PC-9 (cell line): ENCODE measurements at places on chromosomes 3 and 15. TPM values are rescaled to one million over a fixed set of nuclear protein-coding genes. Genes with fewer than 3 reads are reported as not detected.

DNA sequence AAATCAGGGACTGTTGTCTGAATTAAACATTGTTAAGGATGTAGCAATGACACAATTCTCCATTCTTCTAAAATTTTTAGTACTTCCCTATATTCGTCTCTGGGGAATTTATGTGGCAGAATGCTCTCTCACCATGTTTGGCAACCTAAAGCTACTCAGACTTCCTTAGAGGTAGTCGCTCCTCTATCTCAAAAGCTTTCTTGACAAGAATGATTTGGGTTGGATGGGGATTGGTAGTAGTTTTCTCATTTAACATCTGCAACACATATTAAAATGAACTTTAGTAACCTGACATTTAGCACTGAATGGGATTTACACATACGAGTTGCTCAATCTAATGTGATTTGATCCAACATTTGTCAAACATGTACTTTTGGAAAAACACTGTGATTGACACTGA lies 233.3 kb downstream of the RBMS3 start:
- H3K36me3 ChIP-seq, result no peaks in the 10 kb centered on the region
- DNase-seq, result no peak
- H3K27me3 ChIP-seq, result no peaks in the 10 kb centered on the region
- no peaks in the 10 kb centered on the region for H3K4me1 ChIP-seq
- no peak overlapping the region for H3K4me3 ChIP-seq

GRCh38 chr3:79246875-79247724 lies 520.7 kb downstream of the ROBO1 start:
- no peaks in the 10 kb centered on the region for H3K4me1 ChIP-seq
- H3K36me3 ChIP-seq, result no peaks in the 10 kb centered on the region
- H3K4me3 ChIP-seq, result no peak overlapping the region
- H3K27ac ChIP-seq, result no peak overlapping the region
- no peak for DNase-seq

Gene RASGRP1
- 0.39 and 1.5 TPM in 2 replicates for total RNA-seq

DNA sequence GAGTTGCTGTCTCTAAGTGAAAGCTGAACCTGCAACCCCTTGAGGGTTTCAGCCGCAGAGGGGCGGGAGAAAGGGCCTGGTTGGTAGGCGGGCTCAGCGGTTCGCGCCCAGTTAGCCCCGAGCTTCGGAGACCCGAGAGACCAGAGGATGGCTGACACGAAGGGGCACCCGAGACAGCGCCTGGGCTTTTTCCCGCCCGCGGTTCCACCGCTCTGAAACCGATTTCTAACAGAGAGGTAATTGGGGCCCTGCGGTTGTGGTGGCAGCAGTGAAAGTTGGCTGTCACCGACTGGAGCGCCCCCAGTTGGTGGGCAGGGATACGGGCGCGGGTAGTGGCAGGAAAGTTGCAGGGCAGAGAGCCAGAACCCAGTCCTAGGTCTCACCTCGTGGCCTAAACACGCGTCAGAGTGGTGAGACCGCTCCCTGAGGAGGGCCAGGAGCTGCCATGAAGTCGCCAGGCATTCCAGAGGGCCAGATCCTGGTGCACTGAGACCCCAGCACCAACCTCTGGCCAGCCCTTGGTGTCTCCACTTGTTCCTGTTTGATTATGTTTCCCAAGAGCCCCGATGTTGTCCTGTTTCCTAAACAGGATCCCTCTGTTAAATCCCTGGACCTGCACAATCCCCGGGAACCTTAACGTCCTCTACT lies 625 bp upstream of the ELL3 start:
- no peaks in the 10 kb centered on the region for H3K27me3 ChIP-seq
- H3K4me1 ChIP-seq, result no peaks in the 10 kb centered on the region
- H3K27ac ChIP-seq, result peak overlapping the region; percentile 45; the same call in 1 of the 2 replicates
- DNase-seq, result peak; percentile 57
- no peaks in the 10 kb centered on the region for H3K36me3 ChIP-seq

DNA sequence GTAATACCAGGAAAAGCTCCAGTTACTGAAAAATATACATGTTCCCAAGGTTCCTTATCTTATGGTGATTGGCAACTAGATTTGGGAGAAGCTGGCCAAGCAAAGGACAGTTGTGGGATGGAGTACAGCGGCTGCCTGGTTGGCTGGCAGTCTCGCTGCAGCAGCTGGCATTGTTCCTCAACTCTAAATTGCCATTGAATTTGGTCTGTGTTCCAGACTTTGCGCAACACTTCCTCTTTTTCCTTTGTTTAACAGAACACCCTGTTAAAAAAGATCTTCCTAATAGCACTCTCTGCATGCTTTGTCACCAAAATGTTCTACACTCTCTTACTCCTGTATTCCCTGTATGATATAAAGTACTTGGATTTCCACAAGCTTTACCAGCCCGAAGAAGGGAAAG lies 420.6 kb upstream of the RBMS3 start:
- no peak overlapping the region for H3K27ac ChIP-seq
- no peak overlapping the region for H3K4me3 ChIP-seq
- no peaks in the 10 kb centered on the region for H3K27me3 ChIP-seq
- no peak for DNase-seq
- no peaks in the 10 kb centered on the region for H3K4me1 ChIP-seq

Gene POPDC2
- total RNA-seq, result 3.0 and 3.5 TPM in 2 replicates

GRCh38 chr3:102038477-102039142 lies 189.3 kb downstream of the NFKBIZ start:
- H3K27me3 ChIP-seq, result no peaks in the 10 kb centered on the region
- no peaks in the 10 kb centered on the region for H3K4me1 ChIP-seq
- no peak for DNase-seq
- H3K27ac ChIP-seq, result no peak overlapping the region
- no peaks in the 10 kb centered on the region for H3K36me3 ChIP-seq

GRCh38 chr15:57326196-57326595 lies 50.1 kb upstream of the CGNL1 start:
- no peak overlapping the region for H3K27ac ChIP-seq
- no peaks in the 10 kb centered on the region for H3K27me3 ChIP-seq
- H3K36me3 ChIP-seq, result no peaks in the 10 kb centered on the region
- no peak for DNase-seq

DNA sequence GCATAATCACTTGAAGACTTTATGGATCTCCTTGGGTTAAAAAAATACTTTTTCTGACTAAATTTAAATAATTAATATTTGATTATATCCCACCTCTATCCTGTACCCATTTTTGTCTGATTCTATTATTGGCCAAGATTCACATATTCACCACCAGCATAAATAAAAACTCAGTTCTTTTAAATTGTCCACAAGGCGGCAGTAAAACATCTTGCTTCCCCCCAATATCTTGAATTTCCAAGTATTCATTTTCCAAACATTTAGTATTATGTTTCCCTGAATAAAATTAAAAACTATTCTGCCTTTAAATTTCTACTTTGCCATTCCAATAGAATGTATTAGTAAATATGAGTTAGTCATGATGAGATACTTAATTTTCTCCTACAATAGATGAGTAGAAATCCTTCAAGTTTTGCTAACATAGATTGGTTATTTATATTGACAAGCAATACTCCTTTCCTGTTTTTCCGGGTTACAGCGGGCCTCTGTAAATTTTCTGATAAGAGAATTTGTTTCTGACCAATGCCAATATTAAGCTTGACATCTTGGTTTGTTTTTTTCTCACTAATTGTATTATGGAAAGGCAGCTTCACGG lies 218.7 kb upstream of the MDFIC2 start:
- H3K27ac ChIP-seq, result no peak overlapping the region
- no peak for DNase-seq
- H3K27me3 ChIP-seq, result no peaks in the 10 kb centered on the region
- H3K4me3 ChIP-seq, result no peak overlapping the region

DNA sequence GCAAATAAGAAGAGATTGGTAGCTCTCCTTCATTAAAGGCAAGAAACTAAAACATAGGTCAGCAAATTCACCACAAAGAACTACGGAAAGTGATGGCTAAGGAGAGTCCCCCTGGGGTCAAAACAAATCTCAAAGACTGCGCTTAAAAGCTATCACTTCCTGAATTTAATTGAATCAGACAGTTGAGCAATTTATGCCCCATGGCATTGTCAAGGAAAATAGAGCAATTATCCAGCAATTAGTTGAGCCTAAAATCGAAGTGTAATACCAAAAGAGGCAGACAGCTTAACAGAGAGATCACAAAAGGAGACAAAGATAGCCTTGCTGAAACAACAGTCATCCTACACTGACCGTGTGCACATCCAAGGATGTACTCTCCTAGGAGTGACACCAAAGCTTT lies 74.4 kb upstream of the SCN10A start:
- H3K36me3 ChIP-seq, result no peaks in the 10 kb centered on the region
- peaks cover 2% of the 10 kb centered on the region; the same call in 1 of the 2 replicates for H3K27me3 ChIP-seq
- no peaks in the 10 kb centered on the region for H3K4me1 ChIP-seq
- DNase-seq, result no peak

Gene TRPM1
- not detected in 2 replicates for total RNA-seq

DNA sequence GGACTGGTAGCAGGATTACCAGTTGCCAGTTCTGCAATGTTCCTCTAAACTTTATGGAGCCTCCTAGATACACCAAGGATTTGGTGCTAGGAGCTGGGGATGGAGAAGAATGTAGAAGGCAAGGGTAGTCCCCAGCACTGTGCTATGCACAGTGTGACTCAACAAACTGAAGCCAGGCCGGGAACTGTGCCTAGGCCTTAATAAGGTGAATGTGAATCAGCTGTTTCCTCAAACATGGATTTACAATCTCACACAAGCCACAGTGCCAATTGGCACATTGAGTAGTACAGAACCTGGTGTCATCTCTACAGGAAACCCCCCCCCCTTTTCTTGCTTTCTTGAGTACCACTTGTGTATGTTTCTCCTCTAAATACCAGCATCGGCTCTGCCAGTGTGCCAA lies 32.5 kb downstream of the MRPS25 start:
- no peak overlapping the region for H3K27ac ChIP-seq
- no peaks in the 10 kb centered on the region for H3K27me3 ChIP-seq
- DNase-seq, result no peak
- 0 out of 2 replicates have a peak, but pooled peaks cover 7% of the 10 kb centered on the region for H3K36me3 ChIP-seq
- H3K4me1 ChIP-seq, result no peaks in the 10 kb centered on the region

DNA sequence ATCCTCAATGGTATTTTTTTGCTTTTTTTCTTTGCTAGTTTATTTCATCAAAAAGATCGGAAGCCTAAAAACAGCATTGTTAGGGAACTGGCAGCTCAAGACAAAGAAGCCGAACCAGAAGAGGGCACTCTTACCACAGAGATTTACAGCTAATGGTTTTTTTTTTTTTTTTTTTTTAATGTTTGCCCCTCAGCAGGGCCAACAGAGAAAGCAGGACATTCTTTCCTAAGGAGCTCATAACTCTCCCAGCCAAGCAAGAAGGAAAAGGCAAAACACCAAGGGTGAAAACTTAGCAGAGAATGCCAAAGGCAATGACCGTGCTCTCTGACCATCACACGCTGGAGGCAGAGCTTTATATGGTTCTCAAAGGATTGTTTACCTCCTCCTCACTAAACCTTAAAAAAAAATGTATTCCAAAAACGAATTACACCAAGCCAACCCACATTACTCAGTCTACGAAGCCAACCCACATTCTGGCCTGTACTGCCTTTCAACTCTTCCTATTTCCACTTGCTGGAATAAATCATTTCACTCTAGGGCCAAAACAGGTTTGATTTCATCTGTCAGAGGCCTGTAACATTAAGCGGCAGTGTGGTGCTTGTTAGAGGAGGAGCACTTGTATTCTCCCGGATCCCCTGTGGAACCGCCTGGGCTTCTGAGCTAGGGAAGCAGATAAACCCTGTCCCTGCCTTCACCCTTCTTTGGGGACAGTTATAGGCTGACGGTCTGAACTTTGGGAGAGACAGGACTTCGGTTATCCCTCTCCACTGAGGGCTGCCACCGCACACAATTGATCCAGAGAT lies 35.6 kb upstream of the GYG1 start:
- H3K36me3 ChIP-seq, result no peaks in the 10 kb centered on the region
- H3K27ac ChIP-seq, result peak overlapping the region; percentile 28; the same call in 1 of the 2 replicates
- no peak overlapping the region for H3K4me3 ChIP-seq
- H3K27me3 ChIP-seq, result no peaks in the 10 kb centered on the region
- H3K4me1 ChIP-seq, result peaks cover 7% of the 10 kb centered on the region; the same call in 1 of the 2 replicates

DNA sequence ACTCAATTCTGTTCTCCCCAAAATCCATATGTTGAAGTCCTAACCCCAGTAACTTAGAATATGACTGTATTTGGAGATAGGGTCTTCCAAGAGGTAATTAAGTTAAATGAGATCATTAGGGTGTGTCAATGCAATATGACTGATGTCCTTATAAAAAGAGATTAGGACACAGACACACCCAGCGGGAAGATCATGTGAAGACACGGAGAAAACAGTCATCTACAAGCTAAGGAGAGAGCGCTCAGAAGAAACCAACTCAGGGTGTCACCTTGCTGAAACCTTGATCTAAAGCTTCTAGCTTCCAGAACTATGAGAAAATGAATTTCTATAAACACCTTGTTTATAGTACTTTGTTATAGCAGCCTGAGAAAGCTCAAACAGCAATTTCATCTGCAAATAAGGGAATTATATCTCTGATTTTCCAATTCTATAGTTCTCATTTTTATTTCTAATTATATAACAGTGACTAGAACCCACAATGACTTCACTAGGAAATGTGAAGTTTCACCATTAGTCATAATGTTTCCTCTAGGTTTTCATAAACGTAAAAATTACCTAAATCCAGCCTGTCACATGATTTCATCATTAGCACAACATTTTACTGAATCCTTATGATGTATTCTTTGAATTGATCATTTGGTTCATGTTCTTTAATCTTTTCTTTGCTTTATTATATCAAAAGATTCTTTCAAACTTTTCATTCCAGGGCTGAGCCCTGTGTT lies 459.1 kb upstream of the MDFIC2 start:
- no peaks in the 10 kb centered on the region; the same call in 1 of the 2 replicates for H3K27me3 ChIP-seq
- H3K27ac ChIP-seq, result no peak overlapping the region
- no peaks in the 10 kb centered on the region for H3K4me1 ChIP-seq
- no peak overlapping the region for H3K4me3 ChIP-seq
- H3K36me3 ChIP-seq, result no peaks in the 10 kb centered on the region

GRCh38 chr3:58202917-58203360 lies 7.8 kb downstream of the DNASE1L3 start:
- H3K4me3 ChIP-seq, result no peak overlapping the region
- H3K27ac ChIP-seq, result no peak overlapping the region
- DNase-seq, result no peak
- peaks cover 17% of the 10 kb centered on the region for H3K4me1 ChIP-seq
- no peaks in the 10 kb centered on the region for H3K36me3 ChIP-seq

Gene EXD1
- 0.70 TPM in 1 of 2 replicates, not detected in the other for total RNA-seq

Gene FAM107A
- total RNA-seq, result not detected in 2 replicates

DNA sequence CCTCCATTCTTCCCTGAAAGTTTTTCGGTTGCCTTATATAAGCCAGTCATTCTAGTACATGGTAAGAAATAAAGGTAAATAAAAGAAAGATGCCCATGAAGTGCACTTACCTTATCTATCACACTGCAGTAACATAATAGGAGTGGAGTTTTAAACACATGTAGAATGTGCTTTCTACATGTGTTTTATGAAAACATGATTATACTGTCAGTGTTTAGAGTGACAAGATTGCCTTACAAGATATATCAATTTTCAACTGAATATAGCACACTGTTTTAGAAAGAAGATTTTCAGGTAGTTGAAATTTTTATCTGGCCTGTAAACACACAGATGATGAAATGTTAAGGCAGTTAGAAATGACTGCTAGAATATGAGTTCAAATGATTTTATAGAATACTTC lies 219.6 kb downstream of the EPHA3 start:
- DNase-seq, result no peak
- H3K27me3 ChIP-seq, result no peaks in the 10 kb centered on the region
- H3K4me3 ChIP-seq, result no peak overlapping the region
